Breast epithelium (tissue), 4 donors: ENCODE measurements at places on chromosomes 1 and 21.

DNA sequence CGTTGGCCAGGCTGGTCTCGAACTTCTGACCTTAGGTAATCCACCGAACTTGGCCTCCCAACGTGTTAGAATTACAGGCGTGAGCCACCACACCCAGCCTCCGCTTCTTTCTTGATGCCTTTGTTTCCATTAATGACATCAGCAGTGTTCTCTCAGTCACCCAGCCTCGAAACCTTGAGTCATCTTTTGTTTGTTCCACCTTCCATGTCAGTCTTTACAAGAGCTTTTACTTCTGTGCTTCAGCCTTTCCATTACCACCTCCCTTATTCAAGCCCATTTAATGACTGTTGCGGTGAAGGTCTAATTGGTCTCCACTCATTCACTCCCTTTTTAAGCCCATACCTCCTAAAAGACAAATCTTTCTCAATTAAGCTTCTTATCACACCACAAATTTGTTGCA lies 146.6 kb upstream of the ADGRL2 start:
- DNase-seq, result no peak

- DNase-seq, result no peak
Observed at GRCh38 chr1:183622013-183622412, 13.6 kb downstream of the ARPC5 start.

GRCh38 chr1:183932412-183932811 lies 105.1 kb downstream of the COLGALT2 start:
- DNase-seq, result no peak

GRCh38 chr1:57357462-57357861 lies 66.4 kb downstream of the DAB1 start:
- DNase-seq, result no peak

- no peak for DNase-seq
Observed at GRCh38 chr1:40059338-40059959, 18.9 kb downstream of the CAP1 start.

GRCh38 chr1:239833723-239834122 lies 258.0 kb upstream of the FMN2 start:
- DNase-seq, result no peak

DNA sequence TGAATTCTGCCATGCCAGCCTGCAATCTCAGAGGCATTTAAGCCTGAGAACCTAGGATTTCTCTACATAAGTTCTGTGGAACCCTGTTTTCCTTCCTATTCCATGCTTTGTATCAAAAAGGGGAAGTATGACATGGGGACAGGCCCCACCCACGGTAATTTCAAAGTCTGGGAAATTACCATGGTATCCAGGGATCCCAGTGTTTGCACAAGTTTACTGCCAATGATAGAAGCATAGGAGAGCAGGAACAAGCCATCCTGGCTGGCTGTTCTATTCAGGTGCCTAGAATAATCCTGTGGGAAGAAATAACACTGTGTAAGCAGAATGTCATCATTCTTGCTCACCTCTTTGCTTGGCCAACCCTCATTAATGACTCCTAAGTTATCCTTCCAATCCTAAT lies 53.8 kb upstream of the ATP1B1 start:
- DNase-seq, result no peak

DNA sequence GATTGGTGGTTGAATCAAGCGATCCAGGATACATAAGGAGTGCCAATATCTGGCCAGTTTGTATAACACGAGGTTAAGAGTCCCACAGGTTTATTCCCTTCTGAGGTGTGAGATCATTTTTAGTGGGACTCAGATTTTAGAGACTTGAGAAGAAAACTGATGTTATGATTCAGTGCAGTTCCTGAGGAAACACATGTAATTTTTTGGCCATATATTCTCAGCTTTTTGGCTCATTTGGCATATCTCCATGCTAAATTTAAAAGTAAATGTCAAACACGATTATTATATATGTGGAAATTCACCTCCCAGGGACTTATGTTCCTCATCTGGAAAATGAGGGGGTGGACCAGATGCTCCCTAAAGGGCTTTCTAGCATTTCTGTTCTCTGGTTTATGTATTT lies 39.2 kb upstream of the SERBP1 start:
- no peak for DNase-seq

DNA sequence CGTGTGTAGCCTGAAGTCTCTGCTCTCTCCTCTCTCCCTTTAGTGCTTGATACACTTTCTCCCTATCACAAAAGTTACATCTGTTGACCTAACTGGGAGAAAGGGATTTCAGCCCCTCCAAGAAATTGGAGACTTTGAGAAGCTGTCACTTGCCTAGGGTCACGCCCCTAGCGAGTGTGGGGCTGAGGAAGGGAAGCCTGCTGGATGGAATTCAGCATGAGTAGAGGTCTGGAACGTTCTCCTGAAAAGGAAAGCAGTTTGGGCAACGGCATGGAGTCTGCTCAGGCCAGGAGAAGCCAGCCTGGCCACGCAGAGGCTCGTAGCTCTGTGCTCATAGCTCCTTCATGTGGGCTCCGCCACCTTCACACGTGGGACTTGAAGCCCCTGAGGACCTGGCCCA lies 22.4 kb downstream of the COL16A1 start:
- DNase-seq, result no peak

- no peak for DNase-seq
Observed at GRCh38 chr1:4467241-4467640, 187.2 kb upstream of the AJAP1 start.

GRCh38 chr1:218439541-218440295 lies 94.6 kb downstream of the TGFB2 start:
- DNase-seq, result peak; percentile 81

DNA sequence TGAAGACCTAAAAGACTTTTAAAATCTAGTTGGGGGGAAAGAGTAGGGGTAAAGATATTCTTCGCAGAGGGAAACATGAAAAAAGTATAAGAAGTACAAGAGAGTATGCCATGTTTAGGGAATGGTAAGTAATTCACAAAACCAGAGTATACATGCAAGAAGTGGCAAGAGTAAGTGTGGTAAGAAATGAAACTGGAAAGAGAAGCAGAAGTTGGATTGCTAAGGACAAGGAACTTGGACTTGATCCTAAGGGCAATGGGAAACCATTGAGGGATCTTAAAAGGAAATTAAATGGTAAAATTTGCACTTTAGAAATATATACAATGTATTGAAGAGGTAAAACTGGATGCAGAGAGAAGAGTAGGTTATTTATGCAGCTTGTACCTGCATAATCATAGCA lies 9.2 kb upstream of the ZNF644 start:
- DNase-seq, result no peak

DNA sequence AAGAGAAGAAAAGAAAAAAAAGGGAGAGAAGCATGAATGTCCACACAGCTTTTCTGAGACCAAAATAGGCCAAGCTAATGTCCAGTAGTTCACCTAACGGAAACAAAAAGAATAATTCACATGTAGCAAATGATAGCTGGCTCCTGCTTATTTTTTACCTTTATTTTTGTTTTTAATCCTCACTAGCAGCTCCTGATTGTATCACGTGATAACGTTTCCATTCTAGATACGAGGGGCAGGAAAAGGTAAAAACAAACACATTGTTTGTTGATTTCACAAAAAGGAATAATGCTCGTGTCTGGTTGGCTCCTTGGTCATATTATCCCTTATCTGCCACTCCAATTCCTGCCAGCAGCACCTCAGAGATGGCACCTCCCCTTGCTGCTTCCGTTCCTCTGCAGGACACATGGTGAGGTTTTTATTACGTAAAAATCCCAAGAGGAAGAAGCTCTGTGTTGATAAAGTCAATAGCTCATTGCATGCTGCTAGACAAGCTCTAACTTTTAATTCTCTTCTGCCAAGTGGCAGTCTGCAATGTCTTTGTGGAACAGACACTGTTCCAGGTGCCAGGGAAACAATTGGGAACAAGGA lies 201.7 kb downstream of the CRB1 start:
- DNase-seq, result no peak

GRCh38 chr21:16588433-16588860 lies 858.7 kb downstream of the USP25 start:
- peak; percentile 58 for DNase-seq

DNA sequence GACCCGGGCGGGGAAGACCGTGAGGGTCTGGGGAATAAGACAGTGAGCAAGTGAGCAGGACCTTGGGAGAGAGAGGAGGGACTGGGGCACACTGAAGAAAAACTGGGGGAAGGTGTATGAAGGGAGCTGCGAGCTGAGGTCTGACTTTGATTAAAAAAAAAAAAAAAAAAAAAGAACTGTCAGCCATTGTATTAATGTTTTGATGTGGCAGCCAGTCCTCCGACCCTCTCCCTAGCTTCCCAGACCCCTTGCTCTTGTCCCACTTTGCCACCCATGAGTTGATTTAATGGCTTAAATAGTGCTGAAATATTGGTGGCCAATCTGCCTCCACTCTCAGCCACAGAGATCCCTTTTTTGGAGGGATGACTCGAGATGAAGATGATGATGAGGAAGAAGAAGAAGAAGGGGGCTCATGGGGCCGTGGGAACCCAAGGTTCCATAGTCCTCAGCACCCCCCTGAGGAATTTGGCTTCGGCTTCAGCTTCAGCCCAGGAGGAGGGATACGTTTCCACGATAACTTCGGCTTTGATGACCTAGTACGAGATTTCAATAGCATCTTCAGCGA lies 652 bp downstream of the HAX1 start:
- DNase-seq, result no peak

DNA sequence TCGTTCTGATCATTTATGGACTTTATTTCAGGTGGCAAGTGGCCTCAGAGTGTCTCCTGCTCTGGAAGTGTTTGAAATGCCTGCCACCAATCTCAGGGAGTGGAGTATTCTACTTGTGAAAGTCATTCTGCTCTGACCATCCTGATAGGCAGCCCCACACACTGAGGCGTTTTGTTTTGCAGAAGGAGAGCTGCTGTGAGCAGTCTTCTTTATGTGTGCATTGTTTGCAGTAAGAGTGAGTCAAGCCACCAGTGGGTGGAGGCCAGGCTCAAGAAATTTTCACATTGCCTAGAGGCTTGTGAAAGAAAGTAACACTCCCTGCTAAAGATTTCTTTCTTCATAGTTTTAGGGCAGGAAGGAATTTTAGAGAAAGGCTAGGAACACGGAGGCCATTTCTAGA lies 204.4 kb downstream of the SLC35F3 start:
- no peak for DNase-seq

- DNase-seq, result no peak
Observed at GRCh38 chr1:238129677-238130076, 239.0 kb upstream of the ZP4 start.

DNA sequence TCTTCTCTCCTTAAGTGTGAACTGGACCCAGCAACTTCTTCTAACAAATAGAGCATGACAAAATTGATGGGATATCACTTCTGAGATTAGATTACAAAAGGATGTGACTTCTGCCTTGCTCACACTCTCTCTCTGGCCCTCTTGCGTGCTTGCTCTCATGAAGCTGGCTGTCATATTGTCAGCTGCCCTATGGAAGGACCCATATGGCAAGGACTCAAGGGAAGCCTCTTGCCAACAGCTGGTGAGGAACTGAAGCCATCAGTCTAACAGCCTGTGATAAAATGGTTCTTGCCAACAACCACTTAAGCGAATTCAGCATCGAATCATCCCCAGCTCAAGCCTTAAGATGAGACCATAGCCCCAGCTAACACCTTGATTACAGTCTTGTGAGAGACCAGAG lies 4.8 kb upstream of the TLR5 start:
- no peak for DNase-seq

GRCh38 chr21:36325373-36326010 lies 5.5 kb downstream of the MORC3 start:
- DNase-seq, result no peak

DNA sequence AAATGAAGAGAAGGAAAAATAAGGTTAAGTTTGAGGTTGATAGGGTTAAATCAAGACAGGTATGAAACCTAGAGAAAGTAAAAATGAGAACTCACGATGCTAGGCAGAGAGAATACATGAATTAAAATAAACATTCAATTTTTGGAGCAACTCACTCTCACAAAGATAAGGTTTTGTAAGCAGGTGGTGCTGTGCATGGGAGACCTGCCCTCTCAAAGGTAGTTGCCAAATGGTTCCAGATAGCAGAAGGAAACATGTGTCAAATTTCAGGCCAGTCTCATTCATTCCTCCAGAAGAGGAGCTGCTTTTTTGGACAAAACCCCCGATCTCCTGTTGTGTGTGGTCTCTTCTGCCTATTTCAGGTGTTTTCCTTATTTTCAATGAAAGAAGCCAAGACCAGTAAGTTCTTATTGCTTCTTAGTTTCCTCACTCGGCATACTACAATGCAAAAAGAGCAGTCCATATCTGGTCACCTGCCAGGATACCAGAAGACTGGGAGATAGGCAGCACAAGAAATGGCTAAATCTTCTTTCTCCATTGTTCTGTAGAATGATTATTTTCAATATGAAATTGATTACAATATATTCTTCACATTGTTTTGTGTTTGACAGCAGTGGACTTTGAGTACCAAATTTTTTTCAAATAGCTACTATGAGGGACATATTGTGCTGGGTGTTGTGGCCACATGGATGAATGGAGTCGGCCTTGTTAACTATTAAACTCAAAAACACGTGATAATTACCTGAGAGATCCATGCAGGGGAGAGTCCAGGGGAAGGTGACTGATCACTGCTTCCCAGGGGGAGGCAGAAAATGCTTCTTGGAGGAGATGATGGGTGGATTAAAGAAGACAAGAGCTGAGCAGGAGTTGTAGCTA lies 3.6 kb downstream of the CR1L start:
- no peak for DNase-seq

- DNase-seq, result no peak
Observed at GRCh38 chr1:245279346-245279745, 124.6 kb downstream of the KIF26B start.

DNA sequence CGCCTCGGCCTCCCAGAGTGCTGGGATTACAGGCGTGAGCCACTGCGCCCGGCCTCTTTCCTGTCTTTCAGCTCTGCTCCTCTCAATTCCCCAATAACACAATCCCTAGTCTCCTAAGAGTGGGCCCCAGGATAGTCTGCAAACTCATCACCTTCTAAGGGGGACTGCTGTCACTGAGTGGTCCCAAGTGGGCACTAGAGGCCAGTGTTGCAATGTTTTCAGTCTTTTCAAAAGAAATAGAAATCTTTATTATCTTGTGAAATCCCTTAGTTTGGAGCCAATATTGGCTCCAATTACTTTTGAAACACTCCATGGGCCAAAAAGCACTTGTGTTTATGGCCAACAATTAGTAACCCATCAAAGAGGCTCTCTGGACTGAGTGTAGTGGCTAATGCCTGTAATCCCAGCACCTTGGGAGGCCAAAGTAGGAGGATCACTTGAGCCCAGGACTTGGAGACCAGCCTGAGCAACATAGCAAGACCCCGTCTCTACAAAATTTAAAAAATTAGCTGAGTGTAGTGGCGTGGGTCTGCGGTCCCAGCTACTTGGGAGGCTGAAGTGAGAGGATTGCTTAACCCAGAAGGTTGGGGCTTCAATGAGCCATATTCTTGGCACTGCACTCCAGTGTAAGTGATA lies 28.6 kb upstream of the ZNF697 start:
- DNase-seq, result no peak

DNA sequence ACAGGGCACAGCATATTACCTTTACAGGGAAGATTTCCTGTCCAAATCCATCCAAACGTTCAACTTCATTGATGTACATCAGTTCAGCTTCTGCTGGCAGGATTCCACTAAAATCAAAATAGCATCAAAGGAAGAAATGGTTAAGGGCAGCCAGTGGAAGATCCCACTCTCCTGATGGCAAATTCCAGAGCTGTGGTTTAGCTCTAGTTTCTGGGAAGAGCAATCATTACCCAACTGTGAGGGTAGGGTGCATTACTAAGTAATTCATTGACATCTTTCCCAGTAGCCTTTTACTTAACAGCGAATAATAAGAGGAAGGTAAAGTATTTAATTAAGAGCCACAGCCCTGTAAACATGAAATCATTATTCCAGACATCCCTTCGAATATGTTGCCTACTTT lies 120.7 kb downstream of the SMYD2 start:
- DNase-seq, result no peak
